Fibroblast of lung (primary cell): ENCODE measurements at places on chromosomes 13 and 19. TPM values are rescaled to one million over a fixed set of nuclear protein-coding genes. Genes with fewer than 3 reads are reported as not detected.
A peak's percentile ranks its signal among the peaks of the same experiment; 100 is the strongest.

Gene SYNGR4
- polyA plus RNA-seq: not detected in 2 replicates

- DNase-seq: no peak
Observed at GRCh38 chr19:21607449-21607848, 102.0 kb downstream of the ZNF429 start.

Gene CGB3
- polyA plus RNA-seq: not detected in 2 replicates

Gene SNRPA
- 74.4 and 134 TPM in 2 replicates for polyA plus RNA-seq

DNA sequence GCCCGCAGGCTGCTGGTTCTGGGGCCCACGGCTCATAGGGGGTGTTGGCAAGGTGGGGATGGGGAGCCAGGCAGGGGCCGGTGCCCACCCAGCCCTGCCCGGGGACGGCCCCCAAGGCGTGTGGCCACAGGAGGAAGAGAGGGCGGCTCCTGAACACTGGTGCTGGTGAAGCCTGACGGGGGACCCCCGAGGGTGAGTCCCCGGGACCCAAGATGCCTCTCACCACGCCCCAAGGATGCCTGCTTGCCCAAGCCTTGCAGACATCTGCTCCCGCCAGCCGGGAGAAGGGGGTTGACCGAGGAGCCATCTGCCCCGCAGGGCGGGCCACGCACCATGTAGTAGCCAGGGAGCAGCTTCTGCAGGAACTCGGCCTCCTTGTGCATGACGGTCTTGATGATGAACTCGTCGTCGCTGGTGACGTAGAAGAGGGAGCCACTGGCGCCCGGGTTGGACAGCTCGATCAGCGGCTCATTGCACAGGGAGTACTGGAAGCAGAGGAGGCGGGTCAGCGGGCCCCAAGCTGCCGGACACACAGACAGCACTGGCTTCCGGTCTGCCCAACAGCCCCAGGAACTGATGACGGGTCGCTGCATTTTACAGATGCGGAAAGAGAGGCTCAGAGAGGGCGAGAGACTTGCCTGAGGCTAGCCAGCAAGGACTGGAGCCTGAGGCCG, 29.6 kb upstream of the CACTIN start:
- peak; percentile 37 for DNase-seq
